ENCODE measurements at places on chromosomes 7 and 10.

DNA sequence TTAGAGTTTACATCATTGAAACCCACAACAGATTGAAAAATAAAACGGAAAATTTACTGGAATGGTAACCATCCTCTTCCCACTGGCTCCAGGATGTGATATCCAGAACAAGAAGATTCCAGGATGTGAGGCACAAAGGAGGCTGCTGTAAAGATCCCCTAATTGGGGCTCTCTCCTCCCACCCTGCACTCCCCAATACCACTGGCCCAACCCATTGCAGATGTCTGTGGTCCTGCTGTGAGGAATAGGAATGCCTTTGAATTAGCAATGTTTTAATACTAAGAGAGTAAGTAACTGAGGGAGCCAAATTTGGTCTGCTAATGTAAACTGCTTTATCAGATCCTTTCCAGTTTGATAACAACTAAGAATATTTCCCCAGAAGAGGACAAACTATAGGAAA lies 225.9 kb upstream of the INHBA start:
- DNase-seq, result no peak

DNA sequence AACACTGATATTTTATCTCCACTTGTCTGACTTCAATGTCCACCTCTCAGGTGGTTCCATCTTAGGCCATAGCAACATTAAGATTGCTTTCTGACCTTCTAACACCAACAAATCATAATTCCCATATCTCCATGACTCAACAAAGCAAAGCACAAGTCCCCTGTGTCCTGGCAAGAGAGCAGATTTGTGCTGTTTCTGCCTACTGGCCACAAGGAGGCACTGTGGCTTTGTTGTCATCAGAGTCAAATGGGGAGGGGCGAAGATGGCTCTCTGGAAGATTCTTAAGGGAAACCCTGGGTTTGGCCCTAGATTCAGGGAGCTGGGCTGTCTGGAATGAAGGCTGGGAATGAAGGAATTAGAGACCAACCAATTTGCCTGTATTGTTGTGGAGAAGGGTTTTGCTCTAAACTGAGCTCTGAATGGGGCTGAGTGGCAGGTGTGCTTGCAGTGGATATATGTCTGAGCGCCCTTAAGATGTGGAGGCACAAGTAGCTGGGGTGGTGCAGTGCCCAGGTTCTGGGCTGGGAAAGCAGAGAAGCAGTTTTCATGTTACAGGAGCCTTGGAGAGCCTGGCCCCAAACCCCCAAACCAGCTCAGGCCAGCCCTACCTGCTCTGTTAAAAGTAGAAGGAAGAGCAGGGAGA lies 154.8 kb upstream of the PRSS58 start:
- DNase-seq, result peak; percentile 43

DNA sequence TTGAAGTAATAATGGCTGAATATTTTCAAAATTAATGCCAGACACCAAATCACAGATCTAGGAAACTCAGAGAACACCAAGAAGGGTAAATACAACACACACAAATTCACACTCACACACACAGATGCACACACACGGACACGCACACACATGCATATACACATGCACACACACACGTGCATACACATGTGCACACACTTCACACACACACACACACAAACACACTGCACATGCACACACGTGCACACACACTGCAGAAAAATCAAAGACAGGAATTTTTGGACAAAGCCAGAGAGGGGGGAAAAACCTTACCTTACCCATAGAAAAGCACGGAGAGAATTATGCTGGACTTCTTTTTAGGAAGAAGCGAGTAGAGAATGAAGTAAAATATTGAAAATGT lies 547.4 kb downstream of the PTPRN2 start:
- no peak for DNase-seq

- no peak for DNase-seq
Observed at GRCh38 chr7:130966246-130967009, 232.4 kb upstream of the KLF14 start.

DNA sequence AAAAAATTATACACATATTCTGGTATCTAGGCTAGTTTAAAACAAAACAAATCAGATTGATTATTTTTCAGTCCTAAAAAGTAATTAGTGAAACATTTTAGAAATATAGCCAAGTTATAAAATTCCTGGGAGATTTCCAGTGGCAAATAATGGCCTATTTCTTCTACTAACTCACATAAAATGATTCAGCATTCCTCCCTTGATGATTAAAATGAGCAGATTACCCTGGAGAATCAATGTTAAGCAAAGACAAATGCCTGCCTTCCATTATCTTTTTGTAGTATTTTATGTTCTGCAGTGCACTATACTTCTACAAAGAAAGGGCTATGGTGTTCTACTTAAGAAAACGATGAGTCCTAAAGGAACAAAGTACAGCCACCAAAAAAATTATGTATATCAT lies 53.6 kb downstream of the PARD3 start:
- no peak for DNase-seq

- no peak for DNase-seq
Observed at GRCh38 chr10:61047788-61048560, 104.0 kb upstream of the RHOBTB1 start.

- peak; percentile 24 for DNase-seq
Observed at GRCh38 chr7:26705567-26705966, 158.8 kb downstream of the SKAP2 start.

- no peak for DNase-seq
Observed at GRCh38 chr7:95631527-95631926, 35.2 kb upstream of the PDK4 start.

DNA sequence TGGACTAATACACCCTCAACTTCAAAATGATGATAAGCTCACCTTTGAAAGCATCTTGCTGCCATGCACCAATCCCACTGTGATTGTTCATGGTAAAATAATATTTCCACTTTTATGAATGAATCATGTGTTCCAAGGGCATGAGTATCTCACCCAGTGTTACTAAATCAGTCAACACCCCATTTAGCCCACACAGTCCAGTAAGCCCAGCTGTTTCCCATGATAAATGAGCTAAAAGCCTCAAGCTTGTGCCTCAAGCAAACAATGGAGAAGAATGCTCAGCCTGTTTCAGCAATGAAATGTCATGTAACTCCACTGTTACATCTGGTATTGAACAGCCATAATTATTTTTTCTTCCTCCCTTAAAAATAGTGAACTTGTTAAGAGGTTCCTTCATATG lies 442.5 kb downstream of the XPNPEP1 start:
- DNase-seq, result no peak

GRCh38 chr10:77635402-77636227 lies 2.0 kb downstream of the KCNMA1 start:
- no peak for DNase-seq

GRCh38 chr10:93806903-93807302 lies 49.2 kb downstream of the LGI1 start:
- no peak for DNase-seq

DNA sequence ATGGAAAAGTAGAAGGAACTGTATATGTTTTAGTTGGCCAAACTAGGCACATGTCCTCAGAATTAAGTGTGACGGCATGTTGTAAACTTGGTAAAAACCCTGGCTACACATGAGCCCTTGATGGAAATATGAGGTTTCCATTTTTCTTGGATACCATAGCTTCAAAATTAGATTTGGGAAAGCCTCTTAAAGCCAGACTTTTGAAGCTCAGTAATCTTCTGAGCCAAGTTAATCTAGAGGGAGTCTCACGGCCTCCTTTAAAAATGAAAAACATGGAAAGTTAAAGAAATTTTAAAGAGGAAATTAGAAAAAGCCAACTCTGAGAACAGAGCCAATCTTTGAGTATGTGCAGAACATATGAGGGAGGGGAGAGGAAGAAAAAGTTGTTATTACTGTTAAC lies 376.0 kb downstream of the CTNNA3 start:
- DNase-seq, result no peak

DNA sequence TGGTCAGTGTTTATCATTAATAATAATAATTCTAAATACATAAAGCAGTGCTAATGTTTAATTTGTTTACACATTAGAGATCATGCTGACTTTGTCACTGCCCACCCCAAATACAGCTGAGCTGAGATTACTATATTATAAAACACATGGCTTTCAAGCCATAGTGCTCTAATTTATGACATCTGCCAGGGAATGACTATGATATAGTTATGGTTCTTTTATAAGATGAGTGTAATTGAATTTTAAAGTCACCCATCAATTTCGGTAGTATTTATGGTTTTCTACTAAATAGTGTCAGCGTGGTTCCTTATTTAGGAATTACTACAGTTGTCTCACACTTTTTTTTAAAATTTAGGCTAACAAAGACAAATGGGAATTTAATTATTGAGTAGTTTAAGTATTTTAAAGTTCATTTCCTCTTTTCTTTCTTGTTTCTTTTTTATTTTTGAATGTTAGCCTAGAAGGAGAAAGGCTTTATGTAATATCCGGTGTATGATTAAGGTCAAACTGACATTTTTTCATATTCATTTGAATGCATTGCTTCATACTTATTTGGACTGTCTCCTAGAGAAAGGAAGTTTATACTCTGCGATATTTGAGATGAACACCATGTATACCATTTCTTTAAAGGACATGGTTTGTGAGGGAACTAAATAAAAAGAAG lies 3.9 kb downstream of the CDK14 start:
- no peak for DNase-seq

DNA sequence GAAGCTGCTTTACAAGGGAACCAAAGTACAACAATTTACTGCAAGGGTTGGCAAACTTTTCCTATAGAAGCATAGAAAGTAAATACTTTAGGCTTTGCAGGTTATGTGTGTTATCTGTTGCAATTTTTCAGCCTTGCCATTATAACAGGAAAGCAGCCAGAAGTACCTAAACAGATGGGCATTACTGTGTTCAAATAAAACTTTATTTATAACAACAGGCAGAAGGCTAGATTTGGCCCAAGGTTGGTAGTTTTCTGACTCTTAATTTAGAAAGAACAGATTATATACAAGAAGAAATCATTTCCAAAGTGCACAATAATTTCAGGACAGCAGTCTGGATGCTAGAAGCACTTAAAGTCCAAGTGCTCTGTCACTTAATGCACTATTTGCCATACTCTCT lies 307.1 kb downstream of the ANKRD7 start:
- no peak for DNase-seq

DNA sequence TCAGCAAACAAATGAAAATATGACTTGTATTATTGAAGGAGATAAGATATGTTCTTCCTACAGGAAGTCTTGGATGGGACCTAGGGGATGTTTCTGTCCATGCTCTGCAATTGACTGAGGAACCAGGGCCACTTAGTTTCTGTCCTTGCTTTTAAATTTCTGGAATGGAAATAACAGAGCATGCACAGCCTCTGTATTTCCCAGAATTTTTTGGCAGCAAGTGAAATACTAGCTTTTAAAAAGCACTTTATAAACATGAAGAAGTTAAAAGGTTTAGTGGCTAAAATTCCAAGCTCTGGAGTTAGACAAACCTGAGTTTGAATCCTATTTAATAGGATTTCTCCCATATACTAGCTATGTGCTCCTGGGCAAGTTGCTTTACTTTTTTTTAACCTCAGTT lies 127.7 kb upstream of the FZD8 start:
- DNase-seq, result no peak

- DNase-seq, result no peak
Observed at GRCh38 chr10:62050346-62050892, 148.9 kb downstream of the ARID5B start.

- DNase-seq, result no peak
Observed at GRCh38 chr7:110065121-110065520, 1025.8 kb upstream of the LRRN3 start.

GRCh38 chr10:127182161-127182560 lies 14.2 kb downstream of the INSYN2A start:
- no peak for DNase-seq

DNA sequence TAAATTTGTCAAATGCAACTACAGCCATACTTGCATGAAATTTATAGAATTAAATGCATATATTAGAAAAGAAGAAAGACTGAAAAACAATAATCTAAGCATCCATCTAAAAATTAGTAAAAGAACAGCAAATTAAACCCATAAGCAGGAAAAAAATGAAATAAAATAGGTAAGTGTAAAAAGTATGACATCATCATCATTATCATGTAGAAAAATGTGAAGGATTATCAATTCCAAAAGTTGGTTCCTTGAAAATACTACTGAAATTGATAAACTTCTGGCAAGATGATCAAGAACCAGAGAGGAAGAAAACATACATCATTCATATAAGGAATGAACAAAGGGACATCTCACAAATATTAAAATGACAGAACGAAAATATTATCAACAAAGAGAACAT lies 19.6 kb upstream of the HECW1 start:
- no peak for DNase-seq

DNA sequence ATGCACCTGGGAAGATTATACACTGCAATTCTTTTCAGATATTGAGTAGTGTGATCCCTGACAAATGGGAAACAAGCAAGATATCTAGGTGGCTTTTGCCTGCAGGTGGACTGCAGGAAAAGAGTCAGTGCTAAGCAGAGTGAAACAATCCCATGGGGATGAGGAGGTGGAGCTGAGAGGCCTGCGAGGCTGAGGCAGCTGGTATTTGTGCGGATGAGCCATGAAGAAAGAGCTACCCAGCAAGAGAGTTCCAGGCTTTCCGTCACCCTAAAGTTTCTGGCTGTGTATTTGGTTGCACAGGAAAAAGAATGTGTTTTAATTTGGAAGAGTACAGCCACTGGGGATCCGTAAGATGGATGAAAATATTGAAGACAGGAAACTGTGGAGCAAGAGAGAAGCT lies 714.1 kb upstream of the COBL start:
- no peak for DNase-seq

DNA sequence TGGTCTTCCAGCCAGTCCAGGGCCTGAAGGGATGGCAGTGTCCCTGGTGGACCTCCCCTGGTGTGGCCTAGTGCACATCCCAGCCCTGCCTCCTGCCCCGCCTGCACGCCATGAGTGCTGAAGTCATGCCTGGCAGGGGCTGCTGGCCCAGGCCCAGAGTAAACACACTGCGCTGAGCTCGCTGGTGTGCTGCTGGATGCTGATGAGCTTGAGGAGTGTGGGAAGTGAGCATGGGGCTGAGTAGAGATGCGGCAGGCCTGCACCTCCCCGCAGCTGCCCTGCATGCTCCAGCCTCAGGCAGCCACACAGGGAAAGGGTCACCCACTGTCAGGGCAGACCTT lies 43.2 kb downstream of the HTRA1 start:
- DNase-seq, result peak; percentile 46

GRCh38 chr7:50151001-50151400 lies 58.0 kb upstream of the ZPBP start:
- DNase-seq, result no peak

DNA sequence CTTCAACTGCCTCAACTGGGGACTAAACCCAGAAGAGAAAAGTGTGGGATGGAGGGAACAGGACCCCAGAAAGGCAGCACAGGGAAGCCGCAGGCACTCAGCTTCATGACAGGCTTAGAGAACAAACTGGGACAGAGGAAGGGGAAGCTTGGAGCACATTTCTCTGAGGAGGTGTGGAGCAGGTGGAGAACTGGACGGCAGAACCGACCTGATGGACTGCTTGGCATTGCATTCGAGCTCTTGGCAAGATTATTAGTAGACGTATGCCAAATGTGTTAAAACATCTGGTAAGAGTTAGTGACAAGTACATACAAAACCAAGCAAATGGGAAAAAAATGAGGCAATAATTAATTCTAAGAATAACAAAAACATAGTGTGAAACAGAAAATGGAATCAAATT lies 335.7 kb downstream of the SFMBT2 start:
- DNase-seq, result no peak

DNA sequence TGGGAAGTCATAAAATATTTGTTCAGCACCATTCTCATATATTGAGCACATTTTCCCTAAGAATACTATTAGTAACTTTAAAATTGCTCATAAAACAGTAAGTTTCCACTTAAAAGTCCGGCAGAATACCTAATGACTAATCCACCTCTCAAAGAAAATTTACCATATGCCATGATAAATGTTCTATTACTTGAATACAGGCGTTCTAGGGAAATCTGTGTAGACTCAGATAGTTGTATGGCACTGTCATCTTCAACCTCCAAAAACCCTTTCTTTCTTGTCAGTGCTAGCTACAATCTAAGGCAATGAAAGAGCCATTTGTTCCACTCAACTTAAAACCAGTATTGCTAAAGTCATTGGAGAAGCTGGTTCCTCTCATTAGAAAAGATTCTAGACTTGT lies 7.3 kb downstream of the GPR37 start:
- DNase-seq, result no peak

All from Calu3 (cell line).